Upper lobe of left lung (tissue), 6 donors: ENCODE measurements at places on chromosomes 4 and X.

- DNase-seq, result peak; percentile 61
Measured at GRCh38 chrX:153662266-153662665, 11.3 kb downstream of the PNCK start.

DNA sequence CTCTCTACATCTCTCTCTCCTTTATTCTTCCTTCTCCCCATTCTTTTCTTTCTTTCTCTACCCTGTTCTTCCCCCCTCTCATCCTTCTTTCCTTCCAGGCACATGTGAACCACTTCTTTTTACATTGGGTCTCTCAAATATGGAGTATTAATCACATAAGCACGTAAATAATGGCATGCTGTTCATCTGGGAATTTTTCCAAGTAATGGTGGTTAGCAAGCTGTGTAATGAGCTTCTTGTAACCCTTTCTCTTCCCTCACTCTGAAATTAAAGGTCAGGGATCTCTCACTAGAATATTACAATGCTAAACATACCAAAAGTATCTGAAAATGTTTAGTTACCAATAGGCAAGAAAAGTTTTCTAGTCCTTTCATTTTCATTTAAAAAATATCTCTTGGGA lies 239.9 kb upstream of the TEX13A start:
- no peak for DNase-seq

DNA sequence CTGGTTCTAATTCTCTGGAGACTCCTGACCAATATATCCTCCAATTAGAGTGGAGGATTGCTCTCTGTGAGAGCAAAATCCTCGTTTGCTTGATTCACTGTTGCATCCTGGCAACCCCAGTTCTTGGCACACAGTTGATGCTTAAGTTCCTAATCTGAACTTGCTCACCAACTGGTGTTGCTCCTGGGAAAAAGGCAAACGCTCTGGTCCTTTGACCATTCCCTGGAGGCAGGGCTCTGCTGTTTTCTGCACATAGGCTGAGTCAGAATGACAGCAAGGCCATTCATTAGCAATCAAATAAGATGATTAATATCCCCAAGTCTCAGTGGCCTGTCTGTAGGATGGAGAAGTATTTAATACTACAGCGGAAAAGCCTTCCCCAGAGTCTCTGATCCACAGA lies 172.7 kb upstream of the TBC1D9 start:
- DNase-seq, result no peak

DNA sequence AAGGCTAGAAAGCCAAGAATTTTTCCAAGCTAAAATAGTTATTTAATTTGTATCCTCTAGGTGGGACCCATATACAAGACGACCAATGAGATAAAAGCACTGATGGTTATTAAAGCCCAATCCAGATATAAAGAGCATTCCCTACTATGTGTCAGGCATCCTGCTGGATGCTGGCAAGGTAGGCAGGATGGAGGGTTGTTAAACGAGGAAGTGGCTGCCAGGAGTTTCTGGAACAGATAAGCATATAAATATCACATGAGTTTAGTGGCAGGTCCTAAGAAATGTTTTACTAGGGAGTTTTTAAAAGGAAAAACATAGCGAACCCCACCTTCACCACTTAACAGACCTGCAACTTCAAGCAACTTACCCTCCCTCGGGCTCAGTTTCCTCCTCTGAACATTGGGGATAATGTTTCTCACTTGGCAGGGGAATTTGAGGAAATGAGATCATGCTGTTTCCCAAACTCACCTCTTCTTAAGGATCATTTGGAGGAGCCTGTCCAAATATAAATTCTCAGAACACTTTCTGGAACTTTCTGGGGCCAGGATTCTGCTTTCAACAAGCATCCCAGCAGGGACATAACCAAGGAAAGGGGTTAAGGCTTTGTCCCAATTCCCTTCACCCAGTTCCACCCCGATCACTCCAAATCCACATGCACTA lies 94.3 kb upstream of the LDB2 start:
- no peak for DNase-seq

GRCh38 chr4:76238236-76238635 lies 13.3 kb upstream of the FAM47E start:
- DNase-seq, result no peak

GRCh38 chr4:56821381-56822243 lies at the start of gene SPINK2:
Gene SPINK2, minus strand, starts transcription at chr4:56821701. Its CDS starts 39 bp downstream, at chr4:56821662.
- peak; percentile 90 for DNase-seq

DNA sequence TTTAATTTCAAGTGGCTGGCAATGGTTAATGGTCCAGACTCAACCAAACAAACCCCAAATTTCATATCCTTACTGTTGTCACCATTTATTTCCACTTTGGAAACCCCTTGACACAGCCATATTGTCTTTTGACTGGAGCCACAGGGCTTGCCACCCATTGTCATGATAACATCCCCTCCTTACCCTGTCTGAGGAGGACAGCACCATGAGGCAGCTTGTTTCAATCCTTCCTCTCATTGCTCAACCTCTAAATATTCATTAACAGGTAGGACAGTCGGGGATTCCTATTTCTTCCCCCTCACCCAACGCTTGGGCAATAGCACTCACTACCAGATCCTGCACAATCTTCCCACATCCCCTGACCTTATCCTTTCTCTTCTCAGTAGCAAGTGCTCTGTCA lies 92.1 kb downstream of the CEP135 start:
- DNase-seq, result no peak

DNA sequence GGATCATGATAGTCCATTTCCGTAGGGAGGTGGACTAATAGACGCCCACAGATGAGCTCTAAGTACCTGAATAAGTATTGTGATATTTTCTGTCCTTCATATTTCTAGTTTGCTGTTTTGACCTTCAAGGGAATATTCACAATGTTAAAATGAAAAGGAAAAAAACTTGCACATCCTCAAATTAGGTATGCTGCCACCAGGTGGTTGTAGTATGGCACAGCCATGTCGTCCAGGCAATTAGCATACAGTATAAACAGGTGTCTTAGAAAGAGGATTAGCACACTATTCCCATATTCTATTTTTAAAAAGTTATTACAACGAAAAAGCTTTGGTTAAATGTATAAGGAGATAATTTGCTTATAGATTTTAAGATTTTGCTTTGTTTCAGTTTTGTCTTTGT lies 802.0 kb downstream of the RPA4 start:
- no peak for DNase-seq

DNA sequence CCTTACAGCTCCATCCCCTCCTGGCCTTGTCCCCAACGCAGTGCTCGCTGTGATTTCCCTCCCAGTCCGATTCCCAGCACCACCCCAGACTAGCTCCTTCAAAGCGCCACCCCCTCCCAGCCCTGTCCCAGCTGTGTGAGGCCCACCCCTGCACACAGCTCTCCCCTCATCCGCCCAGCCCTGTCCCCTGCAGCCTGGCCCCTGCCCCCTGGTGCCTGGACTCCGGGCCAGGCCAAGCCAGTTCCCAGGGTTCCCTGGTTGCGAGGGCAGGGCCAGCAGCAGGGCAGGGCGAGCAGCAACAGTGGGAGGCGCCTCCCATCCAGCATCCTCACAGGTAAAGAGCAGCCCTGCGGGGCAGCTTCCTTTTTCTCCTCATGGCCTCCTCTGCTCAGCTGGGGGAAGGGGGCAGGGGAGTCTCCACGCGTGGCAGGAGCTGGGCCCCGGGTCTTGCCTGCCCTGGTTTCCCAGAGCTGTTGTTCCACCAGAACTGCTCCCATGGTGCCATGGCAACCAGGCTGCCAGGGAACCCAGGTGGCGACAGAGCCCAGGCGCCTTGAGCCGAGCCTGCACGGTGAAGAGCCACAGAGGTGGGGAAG lies 24.8 kb downstream of the IQSEC2 start:
- no peak for DNase-seq

- no peak for DNase-seq
Measured at GRCh38 chr4:163558539-163559044, 64.1 kb downstream of the TMA16 start.

- DNase-seq, result no peak
Measured at GRCh38 chr4:173403051-173403450, 4.1 kb upstream of the SCRG1 start.

- no peak for DNase-seq
Measured at GRCh38 chr4:184403384-184403781, 71.0 kb downstream of the IRF2 start.

GRCh38 chrX:110675886-110676285 lies 119.7 kb downstream of the CHRDL1 start:
- no peak for DNase-seq

- DNase-seq, result no peak
Measured at GRCh38 chr4:48673537-48673936, 106.5 kb downstream of the FRYL start.

DNA sequence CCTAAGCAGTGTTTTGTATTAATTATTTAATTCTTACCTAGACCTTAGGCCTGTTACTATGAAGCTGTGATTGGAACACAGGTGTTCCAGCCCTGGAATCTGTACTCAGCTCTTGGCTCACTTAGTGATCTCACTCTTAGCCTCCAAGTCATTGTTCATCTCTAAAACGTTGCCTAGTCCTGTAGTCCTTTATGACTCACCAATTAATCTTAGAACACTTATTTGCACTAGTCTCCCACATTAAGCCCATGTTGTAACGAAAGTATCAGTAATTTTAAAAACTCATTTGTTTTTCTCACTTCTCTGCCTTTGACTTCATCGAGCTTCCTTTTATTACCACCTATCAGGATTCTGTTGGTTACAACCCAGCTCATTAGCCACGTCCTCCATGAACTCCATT lies 1224.7 kb upstream of the TENM3 start:
- no peak for DNase-seq

- no peak for DNase-seq
Measured at GRCh38 chr4:138522366-138522765, 280.2 kb upstream of the SLC7A11 start.

DNA sequence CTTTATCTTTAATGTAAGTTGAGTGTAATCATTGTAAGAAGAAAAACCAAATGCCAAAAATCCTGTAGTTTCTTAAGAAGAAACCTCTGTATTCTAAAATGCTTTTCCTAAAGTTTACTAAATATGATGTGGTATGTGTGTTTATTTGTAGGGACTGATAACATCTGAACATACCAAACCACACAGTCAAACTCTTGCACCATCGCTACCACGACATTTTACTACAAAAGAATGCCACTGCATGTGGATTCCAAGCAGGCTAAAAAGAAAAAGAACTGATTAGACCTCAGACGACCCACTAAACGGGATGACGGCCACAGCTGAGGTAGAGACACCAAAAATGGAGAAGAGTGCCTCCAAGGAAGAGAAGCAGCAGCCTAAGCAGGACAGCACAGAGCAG lies 46.1 kb downstream of the LAS1L start:
- DNase-seq, result no peak

GRCh38 chrX:9677098-9677739 lies 88.4 kb downstream of the GPR143 start:
- no peak for DNase-seq

DNA sequence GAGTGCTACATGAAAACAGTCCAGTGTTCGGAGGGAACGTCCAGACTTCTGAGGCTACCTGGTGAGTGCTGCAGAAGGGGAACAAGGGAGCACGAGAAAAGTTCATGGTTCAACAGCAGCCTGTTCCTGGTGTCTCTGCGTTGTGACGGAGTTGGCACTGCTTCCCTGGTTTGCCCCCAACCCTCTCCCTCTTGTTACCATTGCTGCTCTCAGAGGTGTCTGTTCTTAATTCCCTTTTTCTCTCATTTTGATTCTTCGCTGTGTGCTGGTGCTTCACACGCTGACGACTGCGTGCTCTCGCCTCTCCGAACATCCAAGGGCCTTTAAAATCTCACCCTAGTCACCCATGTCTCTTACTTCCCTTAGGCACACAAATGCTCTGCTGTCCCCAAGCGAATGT lies 1.6 kb upstream of the FAM149A start:
- DNase-seq, result no peak

- no peak for DNase-seq
Measured at GRCh38 chr4:183858011-183858615, 47.0 kb upstream of the STOX2 start.

GRCh38 chr4:176357359-176358082 lies 37.8 kb downstream of the SPCS3 start:
- DNase-seq, result no peak

GRCh38 chrX:112819813-112820212 lies 20.8 kb downstream of the AMOT start:
- no peak for DNase-seq

DNA sequence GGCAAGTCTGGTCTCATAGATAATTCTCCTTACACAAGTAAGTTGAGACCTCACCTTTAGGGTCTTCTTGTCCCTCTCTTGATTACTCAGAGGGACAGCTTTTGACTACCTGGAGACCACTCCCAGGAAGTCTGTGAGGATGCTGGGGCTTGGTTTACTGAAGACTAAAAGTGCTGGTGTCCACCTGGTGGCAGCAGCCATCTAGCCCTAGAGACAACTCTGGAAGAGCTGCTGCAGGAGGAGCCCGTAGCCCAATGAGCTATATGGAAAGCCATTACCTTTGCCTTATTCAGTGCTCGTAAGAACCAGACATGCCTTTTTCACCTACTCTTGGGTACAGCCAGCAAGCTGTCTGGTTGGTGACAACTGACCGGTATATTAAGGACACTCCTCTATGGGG lies 7.3 kb downstream of the FGFBP2 start:
- no peak for DNase-seq
